ENCODE measurements at places on chromosomes 16 and 17.

- no peak for DNase-seq
Observed at GRCh38 chr16:84489131-84489530, 15.3 kb downstream of the MEAK7 start.

GRCh38 chr17:67004181-67004580, 39.7 kb downstream of the CACNG4 start:
- DNase-seq: no peak

- DNase-seq: no peak
Observed at GRCh38 chr16:47965439-47965838, 190.4 kb downstream of the ABCC12 start.

- DNase-seq: no peak
Observed at GRCh38 chr16:61233713-61234112, 802.5 kb downstream of the CDH8 start.

- DNase-seq: no peak
Observed at GRCh38 chr17:41178843-41179616, 1.0 kb upstream of the KRTAP4-2 start.

DNA sequence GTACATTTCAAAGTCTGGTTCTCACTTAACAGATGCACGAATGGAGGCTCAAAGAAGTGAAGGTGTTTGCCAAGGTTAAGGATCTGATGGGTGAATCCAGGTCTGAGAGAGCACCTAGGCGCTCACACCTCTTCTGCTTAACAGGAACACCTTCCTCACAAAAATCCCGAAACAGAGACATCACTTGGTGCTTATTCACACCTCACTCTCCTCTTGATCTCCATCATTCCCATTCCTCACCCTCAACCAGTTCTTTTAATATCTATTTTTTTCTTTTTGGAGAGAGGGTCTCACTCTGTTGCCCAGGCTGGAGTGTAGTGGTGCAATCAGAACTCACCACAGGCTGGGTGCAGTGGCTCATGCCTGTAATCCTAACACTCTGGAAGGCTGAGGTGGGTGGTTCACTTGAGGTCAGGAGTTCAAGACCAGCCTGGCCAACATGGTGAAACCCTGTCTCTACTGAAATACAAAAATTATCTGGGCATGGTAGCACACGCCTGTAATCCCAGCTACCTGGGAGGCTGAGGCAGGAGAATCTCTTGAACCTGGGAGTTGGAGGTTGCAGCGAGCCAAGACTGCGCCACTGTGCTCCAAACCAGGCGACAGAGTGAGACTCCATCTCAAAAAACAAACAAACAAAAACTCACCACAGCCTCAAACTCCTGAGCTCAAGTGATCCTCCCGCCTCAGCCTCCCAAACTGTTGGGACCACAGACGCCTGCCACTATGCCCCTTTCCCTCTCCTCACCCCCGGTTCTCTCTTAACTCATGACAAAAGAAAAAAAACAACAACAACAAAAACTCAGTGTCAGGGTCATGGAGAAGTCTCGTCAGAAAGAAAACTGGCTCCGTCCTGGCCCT, 15.1 kb downstream of the CRYM start:
- DNase-seq: no peak

DNA sequence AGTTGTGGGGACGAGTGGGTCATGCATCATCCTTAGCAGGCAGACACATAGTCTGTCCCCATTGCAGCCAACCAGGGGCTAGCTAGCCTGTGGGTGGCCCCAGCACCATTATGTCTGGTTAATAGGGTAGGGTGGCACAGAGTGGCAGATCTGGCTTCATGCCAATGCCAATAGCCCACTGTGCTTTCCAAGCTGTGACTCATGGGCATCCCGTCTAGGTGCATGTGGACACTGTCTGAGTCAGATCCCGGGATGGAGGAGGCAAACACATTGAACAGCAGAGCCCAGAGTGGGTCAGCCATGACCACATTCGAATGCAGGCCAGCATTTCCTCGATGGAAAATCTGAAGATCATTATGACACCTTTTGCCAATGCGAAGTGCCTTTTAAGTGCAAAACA, 2.5 kb downstream of the HS3ST2 start:
- DNase-seq: no peak

GRCh38 chr17:66990047-66990446, 25.5 kb downstream of the CACNG4 start:
- no peak for DNase-seq

DNA sequence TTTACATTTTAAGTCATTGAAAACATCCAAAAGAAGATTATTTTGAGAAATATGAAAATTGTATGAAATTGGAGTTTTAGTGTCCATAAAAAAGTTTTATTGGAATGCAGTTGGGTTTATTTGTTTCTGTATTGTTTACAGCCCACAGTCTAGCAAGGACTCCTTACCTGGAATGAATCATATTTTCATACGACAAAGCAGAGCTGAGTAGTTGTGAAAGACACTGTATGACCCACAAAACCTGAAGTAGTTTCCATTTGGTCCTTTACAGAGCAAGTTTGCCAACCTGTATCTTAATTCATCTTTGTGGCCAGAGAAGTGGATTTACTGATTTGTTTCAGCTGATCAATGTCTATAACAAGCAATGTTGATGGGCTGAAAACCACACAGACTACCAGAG, 10.3 kb downstream of the CCL18 start:
- no peak for DNase-seq

GRCh38 chr17:30031214-30031869, 85.3 kb upstream of the NSRP1 start:
- no peak for DNase-seq

GRCh38 chr17:74282587-74283370, 8.7 kb downstream of the DNAI2 start:
- DNase-seq: no peak

- no peak for DNase-seq
Observed at GRCh38 chr17:37220607-37220953, 155.2 kb upstream of the C17orf78 start.

GRCh38 chr16:3471518-3472176, 23.6 kb downstream of the C16orf90 start:
- DNase-seq: no peak

- no peak for DNase-seq
Observed at GRCh38 chr17:31653691-31654090, 205.4 kb downstream of the COPRS start.

GRCh38 chr16:68186877-68187276, 49.0 kb downstream of the ESRP2 start:
- DNase-seq: no peak

DNA sequence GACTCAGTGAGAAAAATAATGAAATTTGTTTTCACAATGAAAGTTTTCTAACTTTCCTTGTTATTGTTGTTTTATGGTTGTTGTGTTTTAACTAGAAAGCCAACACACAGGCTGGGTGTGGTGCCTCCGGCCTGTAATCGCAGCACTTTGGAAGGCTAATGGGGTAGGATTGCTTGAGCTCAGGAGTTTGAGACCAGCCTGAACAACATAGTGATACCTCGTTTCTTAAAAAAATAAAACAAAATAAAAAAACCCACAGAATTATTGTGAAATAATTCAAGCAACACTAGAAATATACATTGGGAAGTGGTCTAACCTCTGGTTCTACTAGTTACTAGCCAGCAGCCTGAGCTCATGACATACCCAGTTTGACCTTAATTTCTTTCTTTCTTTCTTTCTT, 630 bp downstream of the MILR1 start:
- no peak for DNase-seq

GRCh38 chr17:74210191-74211140, 2.9 kb upstream of the TTYH2 start:
- DNase-seq: peak; percentile 52

DNA sequence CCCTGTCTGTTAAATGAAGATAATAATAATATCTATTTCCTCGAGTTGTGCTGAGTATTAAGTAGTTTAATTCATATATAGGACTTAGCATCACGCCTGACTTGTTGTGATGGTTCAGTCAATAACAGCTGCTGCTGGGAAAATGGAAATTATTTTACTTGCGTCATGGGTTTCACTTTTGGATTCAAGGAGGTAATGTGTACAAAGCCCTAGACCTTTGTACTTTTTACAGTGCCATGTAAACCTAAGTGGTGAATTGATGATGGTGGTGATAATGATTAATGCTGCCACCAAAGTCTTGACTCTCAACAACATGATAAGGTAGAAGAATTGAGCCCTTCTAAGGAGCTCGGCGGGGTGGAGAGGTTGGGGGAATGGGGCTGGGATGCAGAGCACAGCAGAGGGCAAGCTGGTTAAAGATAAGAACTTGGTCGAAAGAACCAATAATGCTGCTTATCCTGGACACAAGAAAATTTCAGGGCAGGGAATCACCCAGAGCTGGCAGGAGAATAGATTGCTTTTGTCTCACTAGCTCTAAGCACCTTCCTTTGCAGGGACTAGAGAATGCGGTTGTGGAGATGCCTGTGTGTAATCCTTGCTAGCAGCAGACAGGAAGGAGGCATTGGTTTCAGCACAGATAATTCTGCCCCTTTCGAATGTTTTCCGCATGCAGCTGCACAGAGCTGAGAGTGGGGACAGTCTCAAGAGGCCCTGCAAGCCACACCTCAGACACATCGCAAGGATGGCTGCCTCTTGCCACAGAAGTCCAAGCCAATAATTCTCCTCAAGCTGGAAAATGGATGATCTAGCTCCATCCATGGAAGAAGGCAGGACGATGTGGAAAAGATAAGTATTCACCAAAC, 187.1 kb downstream of the TMEM114 start:
- no peak for DNase-seq

GRCh38 chr17:74037320-74037719, 166.2 kb upstream of the RPL38 start:
- DNase-seq: no peak

GRCh38 chr17:77892031-77892430, 66.5 kb upstream of the TNRC6C start:
- DNase-seq: no peak

DNA sequence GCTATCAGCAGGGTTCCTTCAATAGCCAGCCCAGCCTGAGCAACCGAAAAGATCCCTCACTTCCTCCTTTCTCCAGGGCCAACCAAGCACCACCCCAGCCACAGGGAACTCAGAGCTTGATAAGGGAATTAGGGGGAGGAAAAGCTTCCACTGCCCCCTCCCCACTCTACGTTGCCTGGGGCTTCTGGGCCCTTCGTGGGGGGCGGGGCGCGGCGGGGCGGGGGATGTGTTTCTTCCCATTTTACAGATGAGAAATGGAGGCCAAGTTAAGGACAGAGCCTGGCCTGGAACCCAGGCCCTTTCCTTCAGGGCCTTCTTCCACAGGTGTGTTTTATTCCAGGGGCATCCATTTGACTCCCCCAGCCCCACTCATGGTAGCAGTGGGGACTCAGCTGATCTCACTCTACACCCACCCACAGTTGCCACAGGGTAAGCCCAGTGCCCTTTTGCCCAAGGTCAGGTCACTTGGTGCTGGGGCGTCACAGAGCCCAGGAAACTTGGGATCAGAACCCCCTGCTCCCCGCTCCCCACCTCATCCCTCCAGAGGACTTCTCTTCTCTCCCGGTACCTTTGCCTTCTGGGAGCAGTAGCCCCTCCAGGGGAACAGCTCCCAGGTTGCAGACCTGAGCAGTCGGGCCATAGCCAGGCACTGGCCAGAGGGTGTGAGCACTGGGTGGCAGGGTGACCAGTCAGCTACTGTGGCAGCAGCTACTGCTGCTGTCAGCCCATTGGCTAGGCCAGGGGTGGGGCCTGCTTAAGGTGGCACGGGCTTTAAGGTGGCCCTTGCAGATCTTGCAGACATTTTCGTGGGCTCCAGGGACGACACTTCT, at the start of gene LDHD:
Gene LDHD, minus strand, starts transcription at position 700 of the 830 bp plus-strand sequence. Its CDS starts 60 bp downstream, at position 640.
- DNase-seq: no peak

- DNase-seq: no peak
Observed at GRCh38 chr16:85778873-85779272, 20.5 kb downstream of the EMC8 start.

GRCh38 chr17:33021731-33022408, 30.2 kb downstream of the SPACA3 start:
- no peak for DNase-seq

- DNase-seq: no peak
Observed at GRCh38 chr17:10871914-10872313, 34.0 kb upstream of the PIRT start.

DNA sequence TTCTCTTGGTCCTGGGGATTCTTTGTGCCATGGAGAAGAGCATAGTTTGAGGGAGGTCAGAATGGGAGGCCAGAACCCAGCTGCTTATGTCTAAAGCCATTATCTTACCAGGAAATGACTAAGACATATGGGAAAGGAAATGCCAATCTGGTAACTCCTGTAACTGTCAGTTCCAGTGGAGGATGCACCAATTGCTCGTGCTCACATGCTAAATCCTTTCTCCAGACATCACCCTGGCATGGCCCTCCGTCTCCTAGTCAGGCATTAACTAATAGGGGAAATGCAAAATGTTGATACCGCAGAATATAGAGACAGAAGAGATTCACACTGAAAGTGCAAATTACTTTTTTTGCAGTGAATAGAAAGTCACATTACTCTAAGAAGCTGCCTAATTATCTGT, 255.6 kb upstream of the HSBP1 start:
- no peak for DNase-seq

DNA sequence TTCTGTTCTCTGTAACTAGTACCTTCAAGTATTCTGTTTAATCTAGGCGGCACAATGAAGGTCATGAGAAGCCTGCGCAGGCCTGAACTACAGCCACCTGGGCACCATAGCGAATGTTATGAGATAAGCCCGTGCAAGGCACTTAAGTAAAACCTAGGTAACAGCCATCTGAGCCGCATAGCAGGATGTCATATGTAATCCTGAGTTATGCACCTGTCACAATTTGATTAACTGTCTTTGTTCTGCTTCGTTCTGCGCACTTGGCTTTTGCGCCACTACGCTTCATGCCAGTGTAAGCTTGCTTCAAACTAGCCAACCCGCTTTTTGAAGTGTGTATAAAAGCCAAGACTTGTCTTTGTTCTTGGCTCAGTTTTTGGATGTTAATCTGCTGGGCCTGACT, 449.8 kb downstream of the KCNJ18 start:
- DNase-seq: no peak

DNA sequence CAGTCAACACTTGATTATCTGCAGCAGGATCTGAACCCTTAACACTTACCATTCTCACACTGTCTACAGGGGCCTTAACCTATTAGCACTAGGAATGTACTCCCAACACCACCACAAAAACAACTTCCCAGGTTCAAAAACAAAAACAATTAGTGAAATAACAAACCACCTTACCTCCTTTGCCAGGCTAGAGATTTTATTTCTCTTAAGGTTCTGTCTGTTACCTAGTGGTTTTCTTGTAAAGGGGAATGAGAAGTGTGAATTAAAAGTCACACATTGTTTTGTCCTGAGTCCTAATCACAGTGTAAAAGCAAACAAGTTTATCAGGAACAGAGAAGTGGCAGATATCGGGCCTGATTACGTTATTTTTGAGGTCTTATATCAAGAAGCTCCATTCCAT, 9.7 kb downstream of the SMARCE1 start:
- no peak for DNase-seq

DNA sequence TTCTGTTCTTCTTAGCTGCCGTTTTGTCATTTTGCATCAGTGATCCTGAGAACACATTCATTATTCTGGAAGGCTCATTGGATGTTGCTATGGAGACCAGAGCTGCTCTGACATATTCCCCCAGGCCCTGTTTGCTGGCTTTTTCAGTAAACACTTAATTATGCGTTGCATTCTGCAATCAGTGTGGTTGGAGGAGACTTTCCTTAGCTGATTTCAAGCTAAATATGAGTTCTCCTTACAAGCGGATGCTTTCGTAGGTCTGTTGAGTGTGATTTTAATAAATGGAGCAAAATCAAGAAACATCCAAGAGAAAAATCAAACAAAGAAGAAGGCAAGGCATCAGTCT, 38.2 kb upstream of the NUDT7 start:
- DNase-seq: no peak

GRCh38 chr17:30780343-30780742, 44.1 kb downstream of the CRLF3 start:
- no peak for DNase-seq

GRCh38 chr17:50044483-50044882, 11.4 kb upstream of the ITGA3 start:
- no peak for DNase-seq

- no peak for DNase-seq
Observed at GRCh38 chr17:17015230-17015629, 27.0 kb upstream of the MPRIP start.
